ENCODE measurements at places on chromosomes 7 and 10.

- no peak for DNase-seq
Measured at GRCh38 chr10:133461841-133462240, 8.1 kb downstream of the SCART1 start.

- no peak for DNase-seq
Measured at GRCh38 chr7:17239683-17240521, 58.5 kb upstream of the AHR start.

- DNase-seq, result no peak
Measured at GRCh38 chr10:101655570-101655969, 39.4 kb downstream of the FBXW4 start.

- DNase-seq, result no peak
Measured at GRCh38 chr7:98038731-98039130, 48.7 kb upstream of the OCM2 start.

- DNase-seq, result no peak
Measured at GRCh38 chr10:77548157-77548556, 89.5 kb downstream of the KCNMA1 start.
